ENCODE measurements at places on chromosomes 7 and 10. TPM values are rescaled to one million over a fixed set of nuclear protein-coding genes. Genes with fewer than 3 reads are reported as not detected.

LDB1 gene
- polyA plus RNA-seq = 107 TPM

OR2A12 gene
- polyA plus RNA-seq = not detected

C7orf33 gene
- polyA plus RNA-seq = not detected

CYP26A1 gene
- not detected for polyA plus RNA-seq

SNX10 gene
- polyA plus RNA-seq = 19.7 TPM

GSTO2 gene
- 26.0 TPM for polyA plus RNA-seq

PRRT4 gene
- polyA plus RNA-seq = 0.67 TPM

SFRP4 gene
- 1.5 TPM for polyA plus RNA-seq

MYOZ1 gene
- polyA plus RNA-seq = 5.0 TPM

ANKMY2 gene
- 36.2 TPM for polyA plus RNA-seq

TLX1 gene
- not detected for polyA plus RNA-seq

C10orf67 gene
- 2.4 TPM for polyA plus RNA-seq

VDAC2 gene
- polyA plus RNA-seq = 259 TPM

PLAC9 gene
- polyA plus RNA-seq = 21.7 TPM

NOS3 gene
- 7.0 TPM for polyA plus RNA-seq

MMP21 gene
- 0.18 TPM for polyA plus RNA-seq

EMX2 gene
- 189 TPM for polyA plus RNA-seq

DNA sequence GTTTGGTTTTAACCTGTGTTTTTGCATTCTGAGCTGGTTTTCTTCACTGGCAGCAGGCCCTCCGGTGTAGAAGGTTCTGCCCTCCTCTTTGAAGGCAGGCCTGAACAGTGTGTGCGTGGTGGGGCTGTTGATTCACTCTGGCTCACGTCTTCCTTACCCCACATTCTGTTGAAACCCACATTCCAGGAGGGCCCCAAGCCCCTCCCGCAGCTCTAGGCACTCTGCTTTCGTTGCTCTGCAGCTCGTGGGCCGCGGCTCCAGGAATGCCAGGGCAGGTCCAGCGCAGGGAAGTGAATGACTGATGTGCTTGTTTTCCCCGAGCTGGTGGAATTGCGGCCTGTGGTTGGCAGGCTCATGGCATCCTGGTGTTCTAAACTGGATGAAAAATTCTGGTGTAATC is 49.0 kb downstream of the HTRA1 start:
- DNase-seq = no peak

- DNase-seq = no peak
Measured at GRCh38 chr7:12729112-12729511, 41.7 kb downstream of the ARL4A start.

DNA sequence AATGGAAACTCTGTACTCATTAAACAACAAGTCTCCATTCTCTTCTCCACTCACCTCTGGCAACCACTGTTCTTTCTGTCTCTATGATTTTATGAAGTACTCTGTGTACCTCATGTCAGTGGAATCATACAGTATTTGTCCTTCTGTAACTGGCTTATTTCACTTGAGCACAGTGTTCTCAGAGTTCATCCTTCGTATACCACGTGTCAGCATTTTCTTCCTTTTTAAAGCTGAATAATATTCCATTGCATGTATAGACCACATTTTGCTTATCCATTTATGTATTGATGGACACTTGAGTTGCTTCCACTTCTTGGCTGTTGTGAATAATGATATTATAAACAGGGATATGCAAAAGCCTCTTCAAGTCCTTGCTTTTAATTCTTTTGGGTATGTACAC is 333.0 kb upstream of the ZNF32 start:
- no peak for DNase-seq

DNA sequence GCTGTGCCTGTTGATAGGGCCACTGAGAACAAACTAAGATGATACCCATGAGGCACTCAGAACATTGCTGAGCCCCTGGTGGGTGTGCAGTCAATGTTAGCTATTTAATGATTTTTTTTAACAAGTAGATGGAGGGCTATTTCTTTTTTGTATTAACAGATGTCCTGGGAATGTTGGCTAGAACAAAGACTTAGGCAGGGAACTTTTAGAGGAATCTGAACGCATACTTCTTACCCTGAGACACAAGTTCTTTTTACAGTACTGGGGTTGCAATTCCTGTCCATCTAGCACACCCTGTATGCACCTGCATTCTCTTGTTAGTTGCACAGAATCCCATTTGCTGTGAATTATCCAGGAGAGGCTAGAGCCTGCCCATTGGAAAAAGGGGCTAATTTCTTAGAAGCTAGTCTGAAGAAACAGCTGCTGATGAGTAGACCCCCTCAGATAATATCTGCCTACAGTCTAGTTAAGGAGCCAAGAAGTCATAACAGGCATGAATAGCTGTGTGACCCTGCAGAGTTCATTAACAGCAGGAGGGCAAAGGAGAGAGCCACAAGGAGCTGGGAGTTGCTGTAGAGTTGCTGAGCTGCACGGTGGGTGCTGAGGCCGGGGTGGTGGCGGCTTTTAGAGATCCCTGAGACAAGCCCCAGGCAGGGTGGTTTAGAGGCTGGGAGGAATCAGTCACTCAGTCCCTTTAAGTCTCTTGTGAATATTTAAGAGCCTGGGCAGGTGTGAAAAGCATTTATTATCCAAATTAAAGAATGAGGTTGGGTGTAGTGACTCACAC is 103.7 kb upstream of the FZD8 start:
- DNase-seq = no peak

GRCh38 chr7:1564603-1565022 is 5.2 kb downstream of the PSMG3 start:
- DNase-seq = no peak

GRCh38 chr7:131933751-131934289 is 377.4 kb upstream of the PODXL start:
- DNase-seq = no peak

DNA sequence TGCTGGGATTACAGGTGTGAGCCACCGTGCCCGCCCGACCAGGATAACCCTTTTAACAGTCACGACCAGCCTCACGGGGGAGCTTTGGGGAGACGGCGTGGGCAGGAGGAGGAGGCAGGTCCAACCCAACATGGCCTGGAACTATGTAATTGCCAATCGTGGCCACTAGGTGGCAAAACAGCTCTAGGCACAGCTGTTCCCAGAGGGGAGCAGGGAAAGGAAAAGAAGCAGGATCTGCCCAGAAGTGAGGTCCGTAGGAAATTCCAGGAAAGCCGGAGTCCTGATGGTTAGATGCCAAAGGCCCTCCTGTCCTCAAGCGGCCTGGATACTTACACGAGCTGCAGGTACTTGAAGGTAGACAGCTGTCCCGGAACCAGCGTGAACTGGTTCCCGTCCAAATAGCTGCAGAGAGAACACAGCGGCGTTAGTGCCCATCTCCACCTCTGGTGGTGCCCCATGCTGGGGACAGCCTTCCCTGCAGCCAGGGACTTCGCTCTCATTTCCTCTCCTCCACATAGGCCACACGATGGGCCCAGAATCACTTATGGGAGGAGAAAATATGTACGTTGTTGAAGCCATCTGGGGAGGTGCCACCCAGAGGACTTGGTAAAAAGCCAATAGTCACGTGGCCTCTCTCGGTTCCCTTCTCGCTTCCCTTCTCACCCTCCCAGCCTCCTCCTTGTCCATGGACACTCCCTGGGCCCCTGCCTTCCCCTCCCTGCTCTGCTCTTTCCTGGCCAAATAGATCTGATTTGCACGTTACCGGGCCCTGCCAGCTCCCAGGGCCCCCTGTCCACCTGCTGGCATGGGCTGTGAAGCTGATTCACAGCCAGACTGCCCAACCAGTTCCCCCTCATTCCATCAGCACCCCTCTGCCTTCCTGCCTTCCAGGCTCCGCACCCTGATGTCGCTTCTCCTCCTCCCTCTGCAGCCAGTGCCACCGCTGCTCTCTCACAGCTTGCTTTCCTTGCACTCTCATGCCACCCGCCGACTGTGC is 148.1 kb downstream of the SLIT1 start:
- DNase-seq = peak; percentile 65

DNA sequence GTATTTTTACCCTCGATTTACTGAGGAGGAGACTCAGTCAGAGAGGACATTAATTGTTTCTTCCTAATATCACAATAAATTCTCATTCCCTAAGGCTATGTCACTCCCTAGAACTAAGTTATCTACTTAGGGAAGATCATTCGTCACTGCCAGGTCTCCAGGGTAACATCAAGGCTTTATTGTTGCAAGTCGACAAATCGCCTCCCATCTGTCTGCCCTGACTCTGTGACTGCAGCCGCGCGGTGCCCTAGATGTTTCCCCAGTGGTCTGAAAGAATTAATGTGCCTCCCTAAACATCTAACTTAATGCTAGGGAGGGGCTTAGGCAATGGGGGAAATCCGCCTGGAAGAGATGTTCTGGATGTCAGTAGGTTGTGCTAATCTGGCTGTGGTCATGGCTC is 558.8 kb upstream of the C7orf33 start:
- DNase-seq = no peak

- DNase-seq = no peak
Measured at GRCh38 chr7:37234928-37235327, 213.7 kb downstream of the ELMO1 start.

GRCh38 chr7:83586281-83586680 is 62.7 kb downstream of the SEMA3E start:
- DNase-seq = no peak

- DNase-seq = no peak
Measured at GRCh38 chr10:98667081-98667480, 220.3 kb upstream of the HPS1 start.

- DNase-seq = no peak
Measured at GRCh38 chr7:106552645-106553445, 108.1 kb downstream of the CCDC71L start.

DNA sequence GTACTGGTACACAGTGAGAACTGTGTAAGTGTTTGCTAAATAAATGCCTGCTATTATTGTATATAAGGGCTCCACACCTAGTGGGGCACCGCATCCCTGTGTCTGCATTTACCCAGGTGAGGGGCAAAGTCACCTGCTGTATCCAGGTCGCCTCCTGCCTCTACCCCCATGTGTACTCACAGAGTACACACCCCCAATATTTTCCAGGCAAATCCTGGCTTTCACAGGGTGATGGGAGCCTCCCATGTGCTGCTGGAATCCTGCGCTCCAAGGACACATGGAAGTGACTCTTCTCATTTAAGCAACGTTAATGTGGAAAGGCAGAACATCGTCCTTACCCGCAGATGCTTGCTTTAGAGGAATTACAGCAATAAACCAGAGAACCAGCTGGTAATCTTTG is 48.2 kb downstream of the ARHGAP22 start:
- no peak for DNase-seq

DNA sequence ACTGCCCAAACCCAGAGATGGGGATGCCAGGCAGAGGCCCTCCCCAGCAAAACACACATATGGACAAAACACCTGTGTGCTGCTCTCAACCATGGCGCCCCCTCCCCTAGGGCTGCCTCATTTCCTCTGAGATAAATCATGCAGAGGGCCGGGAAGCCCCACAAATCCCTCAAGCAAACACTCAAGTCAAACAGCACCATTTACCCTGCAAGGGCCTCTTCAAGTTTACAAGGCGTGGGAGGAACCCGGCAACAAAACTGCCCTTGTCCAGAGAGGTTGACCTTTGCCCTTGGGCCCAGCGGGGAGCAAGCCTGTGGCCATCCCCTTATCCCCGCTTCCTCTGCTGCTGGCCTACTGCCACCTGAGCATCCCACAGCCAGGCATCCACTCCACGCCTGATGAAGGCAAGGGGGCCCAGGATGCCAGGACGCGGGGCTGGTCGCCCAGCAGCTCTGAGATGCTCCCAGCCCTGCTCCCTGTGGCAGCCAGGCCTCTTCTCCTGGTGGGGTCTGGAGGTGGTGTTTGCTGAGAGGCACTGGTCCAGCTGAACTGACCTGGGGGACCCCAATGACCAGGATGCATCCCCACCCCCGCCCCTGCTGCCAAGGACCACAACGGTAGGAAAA is 77.4 kb downstream of the DLG5 start:
- DNase-seq = no peak

GRCh38 chr7:131354390-131354789 is 26.7 kb downstream of the MKLN1 start:
- DNase-seq = no peak

DNA sequence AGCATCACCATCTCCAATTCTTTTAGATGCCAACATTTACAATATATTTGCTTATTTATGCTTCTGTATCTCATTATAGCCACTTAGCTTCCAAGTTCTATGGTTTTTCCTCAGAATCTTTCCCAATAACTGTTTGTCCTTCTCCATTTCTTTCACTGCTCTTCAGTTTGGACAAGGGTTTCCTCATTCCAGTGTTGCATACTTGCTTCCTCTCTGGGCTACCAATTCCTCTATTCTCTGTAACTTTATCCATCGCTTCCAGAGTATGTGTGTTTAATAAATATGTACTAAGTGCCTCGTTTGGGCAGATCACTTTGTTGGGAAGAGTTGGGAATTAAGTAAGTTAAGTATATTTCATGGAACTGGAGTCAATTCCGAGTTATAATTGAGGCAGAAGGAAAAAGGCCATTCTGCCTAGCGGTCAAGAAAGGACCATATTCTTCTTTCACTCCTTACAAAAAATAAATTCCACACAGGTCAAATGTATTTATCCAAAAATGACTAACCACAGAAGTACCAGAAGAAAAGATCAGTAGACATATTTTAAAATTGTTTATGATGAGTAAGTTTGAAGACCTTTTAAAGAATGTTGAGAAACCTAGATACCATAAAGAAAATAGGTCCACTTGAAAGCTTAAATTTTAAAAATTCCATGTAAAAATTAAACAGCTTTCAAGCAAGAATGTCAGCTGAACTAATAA is 10.8 kb downstream of the STAMBPL1 start:
- DNase-seq = no peak

GRCh38 chr7:135716677-135717238 is 11.2 kb downstream of the SLC13A4 start:
- no peak for DNase-seq

GRCh38 chr10:76303682-76304316 is 872.4 kb downstream of the LRMDA start:
- no peak for DNase-seq

GRCh38 chr7:130430841-130431666 is 9.8 kb downstream of the CEP41 start:
- no peak for DNase-seq

DNA sequence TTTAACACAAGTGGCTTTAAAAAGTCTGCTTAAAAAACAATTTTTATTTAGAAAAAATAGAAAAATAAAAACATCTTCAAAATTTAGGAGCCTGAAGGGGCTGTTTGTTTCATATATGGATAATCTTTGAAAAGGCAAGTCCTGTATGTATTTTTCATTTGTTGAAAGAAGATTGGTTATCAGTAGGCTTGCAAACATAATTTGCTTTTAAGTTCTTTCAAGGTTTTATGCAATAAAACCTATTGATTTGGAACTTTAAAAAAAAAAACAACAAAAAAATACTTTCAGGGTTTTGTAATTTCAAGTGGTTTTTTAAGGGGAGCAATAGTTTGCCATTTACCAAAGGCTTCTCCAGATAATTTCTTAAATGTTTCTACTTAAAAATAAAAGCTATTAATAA is 35.6 kb downstream of the MPLKIP start:
- no peak for DNase-seq
